Tibial nerve (tissue), 4 donors: ENCODE measurements at places on chromosomes 5 and 9.

GRCh38 chr9:95721061-95721531 lies 154.4 kb upstream of the ERCC6L2 start:
- no peaks in the 10 kb centered on the region for H3K36me3 ChIP-seq
- DNase-seq = no peak
- H3K4me3 ChIP-seq = no peak overlapping the region
- no peaks in the 10 kb centered on the region for H3K4me1 ChIP-seq
- no peaks in the 10 kb centered on the region for H3K27me3 ChIP-seq

- peaks cover 63% of the 10 kb centered on the region for H3K27me3 ChIP-seq
- no peak for DNase-seq
- H3K27ac ChIP-seq = no peak overlapping the region
- H3K4me3 ChIP-seq = peak overlapping the region; percentile 38
- no peaks in the 10 kb centered on the region for H3K36me3 ChIP-seq
Measured at GRCh38 chr9:97220894-97221477, 86.5 kb upstream of the CCDC180 start.

DNA sequence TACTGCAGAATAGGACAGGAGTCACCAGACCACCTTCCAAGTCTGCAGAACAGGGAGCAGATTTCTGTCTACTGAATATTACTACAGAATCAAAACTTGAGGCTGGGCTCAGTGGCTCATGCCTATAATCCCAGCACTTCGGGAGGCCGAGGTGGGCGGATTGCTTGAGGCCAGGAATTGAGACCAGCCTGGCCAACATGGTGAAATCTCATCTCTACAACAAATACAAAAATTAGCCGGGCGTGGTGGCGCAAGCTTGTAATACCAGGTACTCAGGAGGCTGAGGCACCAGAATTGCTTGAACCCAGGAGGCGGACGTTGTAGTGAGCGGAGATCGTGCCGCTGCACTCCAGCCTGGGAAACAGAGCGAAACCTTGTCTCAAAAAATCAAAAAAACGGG lies 710.8 kb upstream of the WWC1 start:
- no peak overlapping the region for H3K27ac ChIP-seq
- H3K36me3 ChIP-seq = no peaks in the 10 kb centered on the region
- H3K4me3 ChIP-seq = no peak overlapping the region
- H3K4me1 ChIP-seq = no peaks in the 10 kb centered on the region
- H3K27me3 ChIP-seq = no peaks in the 10 kb centered on the region

GRCh38 chr5:20102293-20102692 lies 114.3 kb upstream of the CDH18 start:
- H3K27ac ChIP-seq = no peak overlapping the region
- DNase-seq = no peak
- H3K4me3 ChIP-seq = no peak overlapping the region
- H3K36me3 ChIP-seq = no peaks in the 10 kb centered on the region
- H3K27me3 ChIP-seq = no peaks in the 10 kb centered on the region

DNA sequence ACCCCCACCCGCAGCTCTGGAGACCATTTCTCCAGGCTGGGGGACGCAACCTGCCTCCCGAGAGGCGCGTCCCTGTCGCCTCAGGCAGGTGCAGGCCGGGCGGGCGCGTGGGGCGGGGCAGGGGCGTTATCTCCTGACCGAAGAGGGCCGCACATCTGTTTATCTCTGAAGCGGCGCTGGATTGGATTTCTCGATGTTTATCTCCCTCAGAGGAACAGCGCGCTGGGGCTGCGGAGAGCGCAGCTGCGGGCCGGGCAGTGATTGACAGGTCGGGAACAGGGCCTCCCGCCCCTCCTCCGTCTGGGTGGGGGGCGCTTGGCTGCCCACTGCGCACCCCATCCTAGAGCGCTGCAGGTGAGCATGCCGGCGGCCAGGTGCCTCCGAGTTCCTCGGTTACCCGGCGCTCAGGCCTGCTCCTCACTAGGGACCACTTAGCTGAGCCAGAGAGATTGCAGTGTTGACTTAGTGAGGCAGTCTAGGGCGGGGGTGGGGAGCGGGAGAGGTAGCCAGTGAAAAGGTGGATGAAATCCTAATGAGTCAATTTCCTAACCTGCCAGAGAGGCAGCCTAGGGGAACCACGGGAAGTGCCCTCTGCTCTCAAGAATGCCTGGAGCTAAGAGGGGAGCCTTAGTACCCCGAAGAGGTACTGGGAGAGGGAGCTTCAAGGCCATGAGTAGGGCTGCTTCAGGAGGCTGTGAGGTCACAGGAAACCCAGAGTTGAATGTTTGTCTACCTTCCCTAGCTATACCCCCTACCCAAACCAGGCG lies 39.6 kb upstream of the TIFAB start:
- no peak overlapping the region for H3K4me3 ChIP-seq
- DNase-seq = no peak
- no peaks in the 10 kb centered on the region for H3K36me3 ChIP-seq

DNA sequence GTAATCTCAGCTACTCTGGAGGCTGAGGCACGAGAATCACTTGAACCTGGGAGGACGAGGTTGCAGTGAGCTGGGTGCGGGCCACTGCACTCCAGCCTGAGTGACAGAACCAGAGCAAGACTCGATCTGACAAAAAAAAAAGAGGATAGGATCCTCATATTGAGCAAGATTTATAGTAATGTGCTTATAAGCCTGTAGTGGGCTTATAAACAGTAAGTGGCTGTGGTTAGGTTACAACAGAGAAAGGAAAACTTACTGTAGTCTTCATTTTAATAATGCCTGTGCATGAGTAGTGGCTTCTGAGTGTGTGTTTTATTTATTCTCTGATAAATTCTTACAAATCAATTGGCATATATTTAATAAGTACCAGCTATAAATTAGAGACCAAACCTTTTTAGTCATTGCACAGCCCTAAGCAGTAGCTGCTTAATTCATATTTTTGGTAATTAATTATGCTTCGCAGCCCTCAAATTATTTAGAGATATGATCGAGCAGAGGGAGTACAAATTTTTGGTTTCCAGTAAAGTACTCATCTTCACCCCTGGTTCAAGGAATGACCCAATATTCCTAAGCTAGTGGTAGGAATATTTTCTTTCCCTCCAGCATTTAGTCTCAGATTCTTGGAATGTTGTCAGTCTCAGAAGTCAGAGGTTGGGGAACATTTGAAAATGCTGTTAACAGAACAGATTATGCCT lies 73.8 kb upstream of the KLF9 start:
- no peak overlapping the region for H3K4me3 ChIP-seq
- H3K36me3 ChIP-seq = no peaks in the 10 kb centered on the region
- DNase-seq = no peak
- H3K4me1 ChIP-seq = peaks cover 96% of the 10 kb centered on the region
- H3K27me3 ChIP-seq = no peaks in the 10 kb centered on the region

DNA sequence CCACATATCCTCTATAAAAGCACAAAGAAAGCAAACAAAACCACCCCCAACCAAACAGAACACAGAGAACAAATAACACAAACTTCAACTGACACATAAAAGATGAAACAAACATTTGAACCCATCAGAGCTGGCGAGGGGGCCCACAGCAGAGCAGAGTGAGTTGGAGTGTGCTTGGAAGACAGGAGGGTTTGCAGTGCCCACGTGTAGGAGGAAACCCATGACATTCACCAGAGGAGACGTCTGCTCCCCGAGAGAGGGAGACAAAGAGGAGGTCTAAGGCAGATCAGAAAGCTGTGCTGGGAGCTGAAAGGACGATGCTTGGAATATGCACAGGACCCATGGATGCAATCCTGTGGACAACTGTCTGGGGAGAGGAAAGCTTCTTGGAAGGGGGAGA lies 27.0 kb downstream of the MRPL36 start:
- no peak overlapping the region for H3K27ac ChIP-seq
- H3K4me1 ChIP-seq = no peaks in the 10 kb centered on the region
- H3K27me3 ChIP-seq = peaks cover 3% of the 10 kb centered on the region
- DNase-seq = no peak

DNA sequence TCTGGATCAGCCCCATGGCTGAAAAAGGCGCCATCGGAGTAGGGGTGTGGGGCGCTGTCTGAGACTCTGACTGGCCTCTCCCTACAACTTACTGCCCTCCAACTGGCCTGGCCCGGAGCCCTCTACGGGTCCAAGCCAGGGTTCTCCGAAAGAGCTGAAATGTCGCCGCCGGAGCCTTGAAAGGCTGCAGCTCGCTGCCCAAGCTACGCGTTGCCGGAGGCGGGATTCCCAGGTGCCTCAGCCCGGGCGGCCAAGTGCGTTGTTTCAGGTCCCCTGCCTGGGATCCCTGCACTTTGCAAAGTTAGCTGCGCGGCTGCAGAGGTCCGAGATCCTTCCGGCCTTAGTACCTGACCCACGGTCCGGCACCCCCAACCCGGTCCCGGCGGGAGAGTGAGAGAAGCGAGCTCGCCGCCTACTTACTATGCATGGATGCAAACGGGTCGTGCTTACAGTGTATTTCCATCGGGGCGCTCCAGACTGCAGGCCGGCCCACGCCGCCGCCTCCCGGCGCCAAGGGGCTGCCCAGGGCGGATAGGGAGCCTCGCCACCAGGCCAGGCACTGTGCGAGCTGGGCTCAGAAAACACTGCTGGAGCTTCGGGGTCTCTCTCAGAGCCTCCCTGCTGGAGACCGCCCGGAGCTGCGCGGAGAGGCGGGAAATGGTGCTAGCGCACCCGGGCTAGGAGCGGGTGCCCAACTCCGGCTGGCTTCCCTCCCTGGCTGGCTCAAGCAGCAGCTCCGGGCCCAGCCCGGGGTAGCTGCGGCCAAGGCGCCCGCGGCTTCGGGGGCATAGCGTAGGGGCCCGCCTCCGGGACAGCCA lies 7.7 kb downstream of the PAX5 start:
- H3K27ac ChIP-seq = no peak overlapping the region
- no peak for DNase-seq
- peaks cover 22% of the 10 kb centered on the region for H3K27me3 ChIP-seq
- H3K36me3 ChIP-seq = no peaks in the 10 kb centered on the region
- H3K4me3 ChIP-seq = peak overlapping the region; percentile 45

GRCh38 chr5:139676951-139677735 lies 29.0 kb downstream of the CXXC5 start:
- peaks cover 91% of the 10 kb centered on the region for H3K4me1 ChIP-seq
- H3K27me3 ChIP-seq = no peaks in the 10 kb centered on the region
- H3K27ac ChIP-seq = peak overlapping the region; percentile 98
- no peak for DNase-seq

DNA sequence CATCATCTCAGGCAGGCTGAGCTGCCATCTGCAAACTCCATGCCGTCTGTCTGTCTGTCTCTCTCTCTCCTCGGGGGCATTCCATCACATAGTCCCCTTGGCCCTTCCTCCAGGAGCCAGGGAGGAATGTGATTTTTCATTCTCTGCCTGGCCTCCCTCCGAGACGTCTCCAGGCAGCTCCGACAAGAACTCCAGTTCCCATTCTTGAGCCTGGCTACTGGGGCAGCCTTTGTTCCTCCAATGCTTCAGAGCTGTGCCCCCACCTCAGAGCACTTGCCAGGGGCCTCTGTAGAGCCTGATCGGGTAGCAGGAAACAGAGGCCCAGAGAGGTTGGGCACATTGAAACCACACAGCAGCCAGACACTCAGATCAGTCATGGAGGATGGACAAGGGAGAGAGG lies 74.0 kb downstream of the COL27A1 start:
- peaks cover 35% of the 10 kb centered on the region for H3K4me1 ChIP-seq
- no peaks in the 10 kb centered on the region for H3K27me3 ChIP-seq
- H3K27ac ChIP-seq = no peak overlapping the region
- no peak overlapping the region for H3K4me3 ChIP-seq
- peaks cover 18% of the 10 kb centered on the region for H3K36me3 ChIP-seq

DNA sequence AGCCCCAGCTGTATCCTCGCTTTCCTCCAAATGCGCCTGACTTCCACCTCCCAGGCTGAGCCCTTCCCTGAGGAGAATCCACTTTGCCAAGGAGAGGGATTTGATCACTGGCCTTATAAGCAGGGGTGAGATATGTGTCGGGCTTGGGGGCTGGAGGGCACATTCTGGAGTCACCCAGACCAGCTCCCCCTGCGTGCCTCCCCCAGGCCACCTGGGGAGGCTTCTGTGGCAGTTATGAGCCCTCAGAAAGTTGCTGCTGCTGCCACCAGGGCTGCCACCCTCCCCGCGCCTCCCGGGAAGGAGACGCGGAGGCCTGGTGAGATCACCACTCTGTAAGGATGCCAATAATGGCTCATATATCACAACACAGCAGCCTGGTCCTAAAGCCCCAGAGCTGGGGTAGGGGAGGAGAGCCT lies 211.5 kb downstream of the PAPPA start:
- no peaks in the 10 kb centered on the region for H3K36me3 ChIP-seq
- no peaks in the 10 kb centered on the region for H3K4me1 ChIP-seq
- H3K4me3 ChIP-seq = no peak overlapping the region
- H3K27ac ChIP-seq = peak overlapping the region; percentile 62

DNA sequence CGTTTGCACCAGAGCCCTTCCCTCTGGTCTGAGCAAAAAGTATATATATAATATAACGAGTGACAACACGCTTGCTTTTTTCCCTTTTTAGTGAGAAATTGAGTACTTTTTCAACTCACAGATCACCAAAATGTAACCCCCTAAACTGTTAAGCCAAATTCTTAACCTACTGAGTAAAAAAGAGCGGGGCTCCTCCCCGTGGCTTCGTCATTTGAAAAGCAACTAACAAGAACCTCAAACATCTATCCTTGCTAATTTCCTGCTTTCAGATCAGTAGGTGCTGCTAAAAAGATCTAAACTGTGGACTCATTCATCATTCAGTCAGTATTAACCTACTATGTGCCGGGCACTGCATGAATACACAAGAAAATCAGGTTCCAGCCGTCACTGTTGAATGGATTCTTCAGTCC lies 1.0 kb upstream of the PTBP3 start:
- DNase-seq = no peak
- no peaks in the 10 kb centered on the region for H3K36me3 ChIP-seq
- H3K4me3 ChIP-seq = peak overlapping the region; percentile 97
- H3K27ac ChIP-seq = peak overlapping the region; percentile 100
- H3K4me1 ChIP-seq = no peaks in the 10 kb centered on the region

DNA sequence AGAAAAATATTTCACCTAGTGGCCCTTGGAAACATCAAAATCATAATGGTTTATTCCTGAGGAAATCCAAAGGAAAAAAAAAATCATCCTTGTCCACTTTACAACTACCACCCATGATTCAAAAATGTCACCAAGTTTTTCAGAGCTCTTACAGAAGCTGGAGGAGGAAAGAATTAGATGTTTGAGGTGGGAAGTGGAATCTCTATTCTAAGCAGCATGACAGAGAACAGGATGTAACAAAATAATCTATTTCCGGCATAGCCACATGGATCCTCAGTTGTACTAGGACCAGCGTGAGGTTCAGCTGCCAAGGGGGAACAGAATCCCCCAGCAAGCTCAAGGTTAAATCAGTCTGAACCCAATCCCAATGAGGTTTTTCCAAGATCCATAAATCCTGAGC lies 40.2 kb downstream of the FBXW11 start:
- DNase-seq = no peak
- no peak overlapping the region for H3K4me3 ChIP-seq
- no peak overlapping the region for H3K27ac ChIP-seq
- H3K36me3 ChIP-seq = no peaks in the 10 kb centered on the region
- H3K27me3 ChIP-seq = no peaks in the 10 kb centered on the region

DNA sequence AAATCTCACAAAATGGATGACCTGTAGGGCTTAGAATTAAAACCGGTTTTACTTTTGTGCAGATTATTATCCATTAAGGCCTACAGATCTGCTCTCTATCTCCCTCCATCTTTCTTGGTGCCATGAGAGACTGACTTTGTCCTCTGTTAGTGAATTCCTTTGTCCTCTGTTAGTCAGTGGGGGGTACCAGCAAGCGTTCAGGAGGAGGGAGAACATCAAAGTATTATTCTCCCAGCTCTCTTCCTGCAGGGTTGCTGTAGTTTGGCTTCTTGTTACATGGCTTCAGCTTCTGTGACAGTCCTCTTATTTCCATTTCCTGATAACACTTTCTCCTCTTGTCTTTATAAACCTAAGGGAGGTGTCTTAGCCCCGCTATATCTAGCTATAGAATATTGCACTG lies 850.5 kb upstream of the SEMA6A start:
- no peak overlapping the region for H3K27ac ChIP-seq
- no peak overlapping the region for H3K4me3 ChIP-seq
- no peak for DNase-seq
- no peaks in the 10 kb centered on the region for H3K36me3 ChIP-seq
